Endothelial cell (in vitro differentiated cells): ENCODE measurements at places on chromosomes 6 and 20. TPM values are rescaled to one million over a fixed set of nuclear protein-coding genes. Genes with fewer than 3 reads are reported as not detected.

DNA sequence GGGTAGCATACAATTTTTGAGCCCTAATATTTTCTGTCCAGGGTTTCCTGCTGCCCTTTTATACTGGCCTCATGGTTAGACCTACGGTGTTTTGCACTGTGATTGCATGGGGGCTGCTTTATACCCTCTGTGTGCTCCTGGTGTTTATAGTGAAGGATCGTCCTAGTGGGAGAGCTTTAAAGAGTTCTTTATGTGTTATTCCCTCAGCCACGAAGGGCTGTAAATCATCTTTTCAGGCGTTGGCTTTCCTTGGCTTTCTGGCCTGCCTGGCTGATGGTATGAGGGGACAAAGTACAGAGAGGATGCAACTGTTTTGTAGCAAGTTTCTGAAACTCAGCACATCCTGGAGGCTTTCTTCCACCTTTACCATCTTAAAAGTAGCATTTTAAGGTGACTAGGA lies 464.3 kb downstream of the EPM2A start:
- DNase-seq: no peak

DNA sequence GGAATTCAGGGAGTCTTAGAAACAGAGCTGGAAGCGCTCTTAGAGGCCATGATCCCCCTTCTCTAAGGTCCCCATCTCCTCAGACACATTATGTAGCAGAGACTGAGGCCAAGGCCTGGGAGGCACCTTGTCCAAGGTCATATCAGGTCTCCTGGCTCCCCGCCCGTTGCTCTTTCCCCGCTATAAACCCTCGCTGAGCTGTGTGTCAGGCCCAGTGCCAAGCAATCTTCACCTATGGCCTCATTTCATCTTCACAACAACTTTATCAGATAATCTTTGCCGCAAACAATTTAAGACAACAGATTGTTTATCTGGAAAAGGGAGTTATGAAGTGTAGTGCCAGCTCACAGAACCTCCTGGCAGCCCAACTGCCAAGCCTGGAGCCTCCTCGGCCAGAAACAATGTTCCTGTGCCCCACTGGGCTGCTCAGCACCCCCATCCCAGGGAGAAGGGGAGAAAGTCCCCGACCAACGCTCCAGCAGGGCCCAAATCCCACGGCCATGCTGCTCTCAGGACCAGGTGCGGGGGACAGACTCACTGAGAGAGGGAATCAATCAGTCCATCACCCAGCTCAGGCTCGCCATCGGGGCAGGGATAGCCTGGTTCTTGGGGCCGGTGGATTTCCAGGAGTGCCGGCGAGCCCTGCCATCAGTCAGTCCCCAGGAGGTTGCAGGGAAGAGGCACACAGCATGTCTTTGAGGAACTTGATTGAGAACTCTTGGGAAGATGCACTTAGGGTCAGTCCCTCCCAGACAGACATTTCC lies 16.9 kb upstream of the FANCE start:
- DNase-seq: no peak

Gene SLC22A7
- not detected for total RNA-seq

Gene SNAI1
- 26.4 TPM for total RNA-seq

Gene SYCP2L
- 8.1 TPM for total RNA-seq
